ENCODE measurements at places on chromosomes 12 and 14.
A peak's percentile ranks its signal among the peaks of the same experiment; 100 is the strongest.

- DNase-seq, result no peak
Measured at GRCh38 chr14:99143793-99144192, 128.2 kb downstream of the BCL11B start.

DNA sequence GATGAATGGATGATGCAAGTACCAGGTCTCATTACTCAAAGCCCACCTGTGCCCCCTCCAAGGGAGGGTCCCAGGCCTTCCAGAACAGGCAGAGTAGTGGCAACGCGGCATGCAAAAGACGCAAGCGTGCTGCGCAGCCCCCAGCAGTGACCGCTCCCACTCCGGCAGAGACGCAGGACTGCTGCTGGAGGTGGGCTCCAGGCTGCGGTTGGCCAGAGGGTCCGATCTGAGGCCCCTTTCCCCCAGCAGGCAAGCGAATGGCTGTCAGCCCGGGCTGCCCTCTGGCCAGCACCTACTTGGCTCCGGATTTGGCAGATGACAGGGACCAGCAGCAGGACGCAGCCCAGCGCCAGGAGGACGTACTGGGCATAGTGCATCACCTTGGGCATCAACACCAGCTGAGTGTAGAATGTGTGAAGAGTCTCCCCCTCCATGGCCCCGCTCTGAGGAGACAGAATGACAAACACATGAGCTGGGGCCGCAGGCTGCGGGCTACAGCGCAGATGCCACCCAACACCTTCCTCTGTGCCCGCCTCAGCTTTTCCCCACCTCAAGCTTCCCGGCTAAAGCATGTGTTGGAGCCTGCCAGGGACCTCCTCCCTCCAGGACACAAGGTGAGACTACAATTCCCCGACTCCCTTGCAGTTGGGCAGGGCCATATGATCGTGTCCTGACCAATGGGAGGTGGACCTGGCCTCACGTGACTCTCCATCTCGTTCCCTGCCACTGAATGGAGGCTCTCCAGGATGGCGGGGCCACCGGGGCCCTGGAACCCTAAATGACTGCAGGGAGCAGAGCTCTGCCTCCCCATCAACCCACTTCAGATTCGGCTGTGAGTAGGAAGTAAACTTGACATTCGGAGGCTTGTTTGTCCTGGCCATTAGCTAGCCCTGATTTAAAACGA is 77.4 kb downstream of the SCARB1 start:
- DNase-seq, result peak; percentile 97

- peak; percentile 80 for DNase-seq
Measured at GRCh38 chr12:120529641-120530417, 871 bp upstream of the COQ5 start.

DNA sequence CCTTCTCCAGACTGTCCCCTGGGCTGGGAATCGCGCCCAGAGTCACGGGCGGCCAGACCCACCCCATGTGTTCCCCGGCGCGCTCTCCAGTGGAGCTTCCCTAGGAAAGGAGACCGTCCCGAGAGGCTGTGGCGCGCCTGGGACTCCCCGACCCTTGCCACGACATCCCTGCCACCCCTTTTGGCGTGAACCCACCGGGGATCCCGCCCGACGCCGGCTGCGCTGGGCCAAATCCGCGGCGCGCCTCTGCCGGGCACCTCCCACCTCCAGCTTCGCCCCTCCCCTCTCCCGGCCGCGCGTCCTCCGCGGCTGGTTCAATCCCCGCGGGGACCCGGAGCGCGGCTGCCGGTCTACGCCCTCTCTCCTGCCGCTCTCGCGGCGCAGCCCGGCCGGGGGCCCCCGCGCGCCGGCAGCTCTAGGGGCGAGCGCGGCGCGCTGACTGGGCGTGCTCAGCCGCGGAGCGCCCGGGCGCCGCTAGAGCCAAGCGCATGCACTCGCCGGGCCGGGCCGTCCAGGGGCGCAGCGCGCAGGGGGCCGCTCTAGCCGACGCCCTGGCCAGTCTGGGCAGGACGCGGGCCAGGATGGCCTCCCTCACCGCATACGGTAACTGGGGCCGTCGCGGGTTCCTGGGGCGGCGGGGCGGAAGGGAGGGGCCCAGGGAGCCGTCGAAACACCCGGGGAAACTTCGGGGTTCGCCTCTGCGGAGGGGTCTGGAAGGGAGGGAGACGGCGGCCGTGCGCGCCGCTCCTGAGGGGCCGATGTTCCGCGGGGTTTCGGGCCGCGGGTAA is 77.4 kb upstream of the ANO4 start:
- peak; percentile 42 for DNase-seq

DNA sequence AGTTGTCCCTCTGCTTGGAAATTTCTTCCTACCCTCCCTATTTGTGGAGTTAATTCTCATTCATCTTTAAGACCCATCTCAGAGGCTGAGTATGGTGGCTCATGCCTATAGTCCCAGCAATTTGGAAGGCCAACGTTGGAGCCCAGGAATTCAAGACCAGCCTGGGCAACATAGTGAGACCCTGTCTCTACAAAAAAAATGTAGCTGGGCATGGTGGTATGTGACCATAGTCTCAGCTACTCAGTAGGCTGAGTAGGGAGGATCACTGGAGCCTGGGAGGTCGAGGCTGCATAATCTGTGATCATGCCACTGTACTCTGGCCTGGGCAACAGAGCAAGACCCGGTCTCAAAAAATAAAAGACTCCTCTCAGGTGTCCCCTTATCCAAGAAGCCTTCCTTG is 125.1 kb downstream of the SUDS3 start:
- DNase-seq, result no peak

DNA sequence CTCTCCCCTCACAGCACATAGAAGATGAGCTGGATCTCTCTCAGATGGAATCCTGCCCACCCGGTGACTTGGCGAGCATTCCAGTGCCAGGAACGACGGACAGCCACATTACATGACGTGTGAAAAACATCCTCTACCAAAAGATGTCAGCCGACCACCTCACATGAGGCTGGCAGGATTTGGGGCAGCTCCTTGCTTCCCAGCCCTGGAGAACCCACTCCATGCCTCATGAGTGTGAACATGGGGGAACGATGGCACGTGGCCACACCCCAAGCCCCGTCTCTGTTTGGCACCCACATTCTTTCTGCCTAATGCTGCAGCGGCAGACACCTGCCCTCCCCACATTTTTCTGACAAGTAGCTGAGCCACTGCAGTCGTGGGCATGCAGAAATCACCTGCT is 202.5 kb downstream of the CALM1 start:
- DNase-seq, result no peak

DNA sequence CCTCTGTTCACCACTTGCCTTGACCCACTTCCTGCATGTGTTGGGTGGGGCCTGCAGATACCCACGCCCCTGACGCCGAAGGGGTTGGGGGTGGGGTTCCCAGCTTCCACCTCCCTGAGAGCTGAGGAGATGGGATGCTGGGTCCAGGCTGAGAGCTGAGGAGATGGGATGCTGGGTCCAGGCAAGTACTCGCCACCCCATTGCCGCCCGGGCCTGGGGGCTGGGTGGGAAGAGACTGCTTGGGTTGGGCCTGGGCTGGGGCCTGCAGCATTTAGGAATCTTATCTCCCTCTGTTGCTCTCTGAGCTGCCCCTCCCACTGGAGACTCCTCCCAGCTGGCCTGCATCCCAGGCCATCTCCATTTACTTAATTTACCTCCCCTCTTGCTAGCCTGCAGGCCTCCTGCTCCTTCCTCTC is 17.4 kb downstream of the TEAD4 start:
- DNase-seq, result no peak

GRCh38 chr12:76417116-76417515 is 68.9 kb upstream of the BBS10 start:
- no peak for DNase-seq

GRCh38 chr12:4584281-4584680 is 22.3 kb downstream of the DYRK4 start:
- DNase-seq, result no peak

- DNase-seq, result no peak
Measured at GRCh38 chr14:50381823-50382287, 14.8 kb downstream of the CDKL1 start.

- no peak for DNase-seq
Measured at GRCh38 chr12:66708704-66709456, 30.0 kb upstream of the GRIP1 start.

- DNase-seq, result no peak
Measured at GRCh38 chr12:87227162-87227561, 802.0 kb downstream of the C12orf50 start.

DNA sequence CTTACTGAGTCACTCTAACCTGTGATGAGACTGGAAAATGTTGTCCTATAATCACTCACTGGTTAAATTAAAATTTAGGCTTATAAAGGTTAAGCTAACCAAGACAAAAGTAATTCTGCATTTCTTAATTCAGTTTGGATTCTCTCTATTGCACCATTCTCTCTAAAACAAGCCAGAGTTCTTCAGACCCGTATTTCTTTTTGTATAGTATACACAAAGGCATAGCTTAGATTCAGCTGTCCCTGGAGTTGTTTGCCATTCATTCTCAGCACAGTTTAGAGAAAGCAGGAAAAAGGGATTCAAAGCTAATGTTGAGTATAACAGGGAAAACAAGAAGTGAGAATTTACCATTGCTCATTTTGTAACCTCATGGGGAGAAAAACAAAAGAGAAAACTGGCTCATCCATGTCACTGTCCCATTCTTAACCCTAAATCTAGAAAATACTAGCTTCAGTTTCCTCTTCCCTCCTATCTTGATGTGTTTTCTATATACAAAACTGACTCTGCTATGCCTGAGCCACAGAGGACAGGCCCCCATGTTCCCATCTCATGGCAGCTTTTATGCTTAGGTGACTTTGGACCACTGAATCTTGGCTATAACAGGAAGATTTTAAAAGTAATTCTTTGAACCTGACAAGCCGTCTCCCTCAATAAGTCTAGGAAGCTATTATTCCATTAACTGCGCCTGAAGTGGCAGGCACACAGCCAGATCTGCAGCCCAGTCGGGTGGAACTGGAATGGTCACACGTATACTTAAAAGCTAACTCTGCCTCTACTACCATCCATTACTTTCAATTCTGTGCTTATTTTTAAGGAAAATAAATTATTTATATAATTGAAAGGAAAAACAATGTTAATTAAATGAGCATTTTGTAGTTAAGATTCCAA is 7.0 kb downstream of the AREL1 start:
- no peak for DNase-seq

GRCh38 chr12:42790761-42791151 is 201.2 kb upstream of the PRICKLE1 start:
- no peak for DNase-seq

- no peak for DNase-seq
Measured at GRCh38 chr12:25320123-25321006, 69.6 kb upstream of the KRAS start.

- no peak for DNase-seq
Measured at GRCh38 chr14:71204231-71204630, 297.0 kb downstream of the PCNX1 start.

- no peak for DNase-seq
Measured at GRCh38 chr14:39233680-39234326, at the start of gene MIA2. Gene MIA2, plus strand, starts transcription at chr14:39233915. Its CDS starts 200 bp downstream, at chr14:39234115.

DNA sequence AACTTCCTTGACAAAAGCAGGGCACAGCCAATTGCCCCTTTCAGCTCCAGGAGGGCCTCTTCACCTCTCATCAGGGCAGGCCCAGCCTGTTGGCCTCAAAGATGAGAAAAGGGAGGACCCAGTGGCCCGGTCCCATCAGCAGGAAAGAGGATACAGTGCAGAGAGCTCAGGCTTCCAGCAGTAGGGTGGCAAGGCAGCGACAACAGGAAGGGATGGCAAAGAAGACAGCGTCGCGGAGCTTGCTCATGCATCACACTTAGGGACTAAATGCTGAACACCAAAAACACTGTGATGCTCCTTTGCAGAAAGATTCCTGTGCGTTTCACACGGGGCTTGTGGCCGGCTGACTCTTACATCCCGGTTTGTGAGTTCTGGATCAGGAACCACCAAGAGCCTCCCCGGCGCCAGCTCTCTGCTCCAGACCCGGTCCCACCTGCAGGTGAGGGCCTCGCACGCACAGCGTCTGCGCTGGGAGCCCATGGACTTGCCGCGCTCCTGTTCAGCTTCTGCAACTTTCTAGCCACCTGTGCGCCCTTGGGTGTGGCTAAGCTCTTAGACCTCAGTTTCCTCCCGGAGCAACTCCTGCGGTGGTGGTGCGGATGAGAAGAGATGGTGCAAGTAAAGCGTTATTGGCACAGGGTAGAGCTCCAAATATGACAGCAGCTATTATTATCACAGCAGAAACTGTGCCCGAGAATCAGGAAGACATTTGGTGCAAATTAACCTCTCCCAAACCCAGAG is 15.3 kb upstream of the BCL7A start:
- DNase-seq, result no peak

DNA sequence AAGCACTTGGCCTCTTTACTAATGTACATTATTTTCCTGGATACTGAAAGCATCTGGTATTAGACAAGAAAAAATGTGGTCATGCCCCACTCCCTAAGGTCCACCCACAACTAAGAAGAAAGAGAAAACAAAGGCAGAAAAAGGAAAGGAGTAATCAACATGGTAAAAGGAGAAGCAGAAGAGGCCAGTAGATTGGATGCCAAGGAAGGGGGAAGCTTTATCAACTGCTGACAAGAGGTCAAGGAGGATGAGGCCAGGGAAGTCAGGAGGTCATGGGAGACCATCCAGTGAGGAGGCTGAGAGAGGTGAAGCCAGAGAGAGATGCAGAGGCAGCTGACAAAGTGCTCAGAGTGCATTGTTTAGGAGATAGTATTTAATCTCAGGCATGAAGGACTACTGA is 383.5 kb downstream of the ZFP36L1 start:
- no peak for DNase-seq

DNA sequence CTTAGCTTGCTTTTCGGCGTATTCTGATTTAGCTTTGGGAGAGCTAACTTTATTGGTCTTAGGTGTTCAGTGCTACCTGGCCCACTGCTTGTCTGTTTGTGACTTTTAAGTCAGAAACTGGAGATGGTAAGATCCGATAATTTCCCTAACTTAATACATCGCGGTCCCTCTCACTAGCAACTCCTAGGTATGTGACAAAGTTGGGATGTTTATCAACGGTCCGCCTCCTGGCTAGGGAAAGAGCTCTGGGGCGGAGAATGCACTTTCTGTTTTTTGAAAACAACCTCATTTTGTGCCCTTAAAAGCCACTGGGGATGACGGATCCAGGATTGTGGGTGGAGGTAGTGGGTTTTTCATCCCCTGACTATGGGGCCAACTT is 1.2 kb downstream of the CDKN1B start:
- no peak for DNase-seq

GRCh38 chr12:126483145-126484068 is 1418.2 kb downstream of the AACS start:
- no peak for DNase-seq

All from NCI-H1417 (cell line).